ENCODE measurements at places on chromosomes 12 and 14.

DNA sequence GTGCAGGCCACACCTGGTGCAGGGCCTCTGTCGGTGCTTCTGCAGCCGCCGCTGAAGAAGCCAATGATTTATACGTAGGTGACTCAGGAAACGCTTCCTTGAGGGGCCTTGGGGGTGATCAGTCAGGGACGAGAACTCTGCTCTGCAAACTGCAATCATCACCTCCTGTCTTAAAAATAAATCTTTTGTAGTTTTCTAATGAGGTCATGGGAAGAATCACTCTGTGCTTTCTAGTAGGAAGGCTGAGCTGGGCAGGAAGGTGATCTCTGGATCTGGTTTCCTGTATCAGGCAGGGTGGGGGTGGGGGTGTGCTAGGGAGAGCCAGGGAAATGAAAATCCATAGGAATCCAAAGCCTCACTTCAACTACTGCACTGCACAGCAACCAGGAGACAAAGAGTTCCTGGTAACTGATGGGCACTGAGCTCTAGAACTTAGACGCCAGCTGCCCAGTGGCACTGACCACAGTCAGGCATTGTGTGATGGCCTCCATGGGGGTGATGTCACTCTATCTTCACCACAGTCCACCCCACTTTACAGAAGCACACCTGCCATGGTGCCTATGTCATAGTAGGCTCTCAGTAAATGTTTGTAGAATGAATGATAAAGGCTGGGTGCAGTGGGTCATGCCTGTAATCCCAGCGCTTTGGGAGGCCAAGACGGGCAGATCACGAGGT is 292.4 kb upstream of the PWP1 start:
- no peak for DNase-seq

- no peak for DNase-seq
These were observed 70.7 kb downstream of the PPHLN1 start for GRCh38 chr12:42396473-42397259.

DNA sequence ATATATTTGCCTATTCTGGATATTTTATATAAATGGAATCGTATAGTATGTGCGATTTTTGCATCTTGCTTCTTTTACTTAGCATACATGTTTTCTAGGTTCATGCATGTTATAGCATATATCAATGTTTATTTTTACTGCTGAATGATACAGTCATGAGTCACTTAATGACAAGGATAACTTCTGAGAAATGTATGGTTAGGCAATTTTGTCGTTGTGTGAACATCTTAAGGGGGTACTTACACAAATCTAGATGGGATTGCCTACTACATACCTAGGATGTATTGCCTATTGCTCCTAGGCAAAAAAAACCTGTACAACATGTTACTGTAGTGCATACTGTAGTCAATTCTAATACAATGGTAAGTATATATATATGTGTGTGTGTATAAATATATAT is 8.8 kb downstream of the USP15 start:
- DNase-seq: no peak

DNA sequence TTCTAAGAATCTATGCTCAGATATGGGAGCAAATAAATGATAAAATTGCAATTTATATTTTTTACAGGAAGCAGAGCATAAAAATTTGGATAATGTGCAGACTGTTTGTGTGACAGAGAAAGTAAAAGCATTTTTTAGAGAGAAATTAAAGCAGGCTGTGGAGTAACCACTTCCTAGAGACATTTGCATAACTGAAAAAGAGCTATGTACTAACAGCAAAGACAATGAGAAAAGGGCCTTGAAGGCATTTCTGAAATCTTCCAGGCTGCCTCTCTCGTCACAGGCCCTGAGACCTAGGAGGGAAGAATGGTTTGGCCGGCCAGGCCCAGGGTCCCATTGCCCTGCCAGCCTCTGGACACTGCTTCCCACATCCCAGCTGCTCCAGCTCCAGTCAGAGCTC is 247.2 kb downstream of the ALX1 start:
- DNase-seq: no peak

GRCh38 chr14:104385111-104385510 is 194.5 kb upstream of the C14orf180 start:
- DNase-seq: no peak

- DNase-seq: peak; percentile 20
These were observed 151.5 kb downstream of the ATXN7L3B start for GRCh38 chr12:74689071-74689655.

DNA sequence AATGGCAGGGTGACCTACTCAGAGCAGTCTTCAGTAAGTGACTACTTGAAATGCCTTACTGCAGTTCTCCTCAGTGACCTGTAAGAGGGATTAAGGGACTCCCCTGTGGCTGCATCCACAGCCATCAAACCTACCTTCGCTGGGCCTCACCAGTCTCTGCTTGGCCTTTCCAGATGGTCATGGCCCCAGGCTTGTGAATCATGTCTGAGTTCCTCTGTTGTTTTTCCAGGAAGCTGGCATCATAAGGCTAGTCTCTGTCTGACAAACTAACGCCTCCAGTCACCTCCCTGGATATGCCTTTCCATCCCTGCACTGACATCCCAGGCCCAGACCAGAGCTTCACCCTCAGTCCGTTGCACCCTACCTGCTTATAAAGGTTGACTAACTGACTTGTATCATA is 14.0 kb downstream of the RNASE2 start:
- no peak for DNase-seq

- DNase-seq: no peak
These were observed 23.3 kb downstream of the PAX9 start for GRCh38 chr14:36684946-36685345.

- no peak for DNase-seq
These were observed 328 bp downstream of the INTS13 start for GRCh38 chr12:26937443-26937862.

DNA sequence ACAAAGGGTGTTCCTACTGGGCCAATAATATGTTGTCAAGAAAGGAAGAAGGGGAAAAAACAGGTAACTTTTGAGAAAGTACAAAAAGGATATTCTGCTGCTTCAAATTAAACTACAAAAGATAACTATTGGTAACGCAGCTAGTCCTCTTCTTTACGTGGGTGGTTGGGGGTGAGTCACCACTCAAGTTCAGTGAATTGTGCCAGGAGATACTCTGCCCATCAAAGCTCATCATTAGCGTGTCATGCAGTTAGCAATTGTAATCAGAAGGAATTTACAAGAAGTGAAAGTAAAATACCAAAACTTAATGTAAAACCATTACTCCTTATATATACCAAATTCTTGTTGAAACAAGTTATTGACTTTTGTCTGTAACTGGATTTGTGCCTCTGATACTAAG is 342.0 kb downstream of the NPAS3 start:
- DNase-seq: no peak

- peak; percentile 3 for DNase-seq
These were observed 42.5 kb upstream of the MYBPC1 start for GRCh38 chr12:101552277-101552676.

GRCh38 chr14:56803816-56804535 is 6.3 kb downstream of the OTX2 start:
- no peak for DNase-seq

GRCh38 chr12:120762086-120762485 is 36.5 kb downstream of the ACADS start:
- no peak for DNase-seq

DNA sequence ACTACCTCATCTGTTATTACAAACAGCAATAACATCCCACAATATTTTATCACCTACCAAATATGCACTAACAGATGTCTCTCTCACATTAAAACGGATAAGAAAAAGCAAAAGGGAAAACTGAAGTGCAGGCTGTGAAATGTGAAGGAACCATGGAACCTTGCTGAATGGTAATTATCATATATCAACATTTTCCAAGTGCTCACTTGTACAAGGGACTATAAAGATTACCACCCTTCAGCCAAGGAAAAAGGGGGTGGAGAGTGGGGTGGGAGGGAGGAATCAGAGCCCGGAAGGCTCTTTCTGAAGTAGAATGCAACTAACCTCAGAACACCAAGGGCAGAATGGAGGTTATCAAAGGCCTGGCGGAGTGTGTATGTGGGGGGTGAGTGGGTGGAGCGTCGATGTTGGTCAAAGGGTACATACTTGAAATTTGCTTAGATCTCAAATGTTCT is 1.2 kb downstream of the SNX6 start:
- no peak for DNase-seq

- DNase-seq: no peak
These were observed 173.4 kb downstream of the TSPAN9 start for GRCh38 chr12:3250576-3250975.

- DNase-seq: no peak
These were observed 26.8 kb downstream of the CKB start for GRCh38 chr14:103495854-103496253.

- no peak for DNase-seq
These were observed 10.9 kb upstream of the NGB start for GRCh38 chr14:77281852-77282410.

GRCh38 chr12:27064397-27065342 is 17.7 kb downstream of the C12orf71 start:
- DNase-seq: no peak

GRCh38 chr12:108846290-108846701 is 11.1 kb downstream of the SSH1 start:
- DNase-seq: no peak

GRCh38 chr12:109775172-109775881 is 57.9 kb downstream of the TRPV4 start:
- peak; percentile 24 for DNase-seq

DNA sequence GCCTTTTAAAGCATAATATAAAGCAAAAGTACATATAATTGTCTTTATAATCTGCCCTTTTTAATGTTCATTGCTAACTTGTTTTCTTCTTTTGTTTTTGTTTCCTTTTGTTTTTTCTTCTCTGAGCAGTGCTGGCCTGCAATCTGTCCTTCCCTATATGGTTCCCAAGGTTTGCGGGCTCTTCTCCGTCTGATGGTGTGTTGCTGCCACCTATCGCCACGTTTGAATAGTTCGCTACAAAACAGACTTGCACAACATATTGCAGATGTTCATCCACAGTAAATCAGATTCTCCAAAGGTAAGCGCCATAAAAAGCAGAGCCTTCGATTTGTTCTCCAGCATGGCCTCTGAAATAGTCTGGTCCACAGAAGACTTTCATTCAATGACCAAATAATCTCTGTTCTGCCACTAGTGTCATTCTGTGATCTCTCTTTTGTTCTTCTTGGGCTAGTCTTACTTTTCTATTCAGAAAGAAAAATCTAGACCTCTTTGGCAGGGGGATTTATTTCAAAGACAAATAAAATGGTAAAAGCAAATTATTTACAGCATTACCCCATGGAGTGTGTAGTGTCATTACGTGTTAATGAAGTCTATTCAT is 33.5 kb downstream of the C12orf50 start:
- DNase-seq: peak; percentile 43

DNA sequence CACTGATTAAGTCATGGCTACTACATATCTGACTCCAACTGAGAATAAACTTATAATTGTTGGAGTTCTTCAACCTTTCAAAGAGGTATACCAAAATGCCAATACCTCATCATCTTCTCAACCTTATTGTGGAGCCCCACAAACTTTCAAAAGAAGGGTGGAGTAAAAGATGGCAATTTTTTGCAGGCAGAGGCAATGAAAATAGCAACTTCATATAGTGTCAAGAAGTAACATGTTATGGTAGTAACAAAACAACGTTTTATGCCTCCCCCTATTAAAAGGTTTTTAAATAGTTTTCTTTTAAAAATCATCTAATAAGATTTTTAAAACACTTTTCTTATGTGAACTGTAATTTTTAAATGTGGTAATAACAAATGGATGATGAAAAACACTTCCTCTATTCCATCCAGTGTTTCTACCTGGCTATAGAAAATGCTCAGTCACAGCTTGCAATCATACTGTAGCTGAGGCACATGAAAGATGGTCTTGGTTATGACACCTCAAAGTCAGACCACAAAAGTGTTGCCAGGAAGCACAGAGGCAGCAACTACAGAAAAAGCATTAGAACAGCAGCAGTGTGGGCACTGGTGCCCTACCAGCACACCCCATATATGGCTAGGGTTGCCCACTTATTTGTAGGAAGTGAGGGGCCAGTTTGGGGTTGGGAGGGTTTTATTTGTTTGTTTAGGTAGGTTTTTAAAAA is 7.0 kb downstream of the PPP1R12A start:
- DNase-seq: no peak
